Left renal pelvis (tissue), 4 donors: ENCODE measurements at places on chromosomes 16 and 17. TPM values are rescaled to one million over a fixed set of nuclear protein-coding genes. Genes with fewer than 3 reads are reported as not detected.

OMG gene
- polyA plus RNA-seq = 0.15 TPM

DLX4 gene
- 0.60 TPM for polyA plus RNA-seq

ITGB3 gene
- 20.7 TPM for polyA plus RNA-seq

GRCh38 chr17:78819806-78820792 lies 20.5 kb downstream of the USP36 start:
- DNase-seq = no peak

DNA sequence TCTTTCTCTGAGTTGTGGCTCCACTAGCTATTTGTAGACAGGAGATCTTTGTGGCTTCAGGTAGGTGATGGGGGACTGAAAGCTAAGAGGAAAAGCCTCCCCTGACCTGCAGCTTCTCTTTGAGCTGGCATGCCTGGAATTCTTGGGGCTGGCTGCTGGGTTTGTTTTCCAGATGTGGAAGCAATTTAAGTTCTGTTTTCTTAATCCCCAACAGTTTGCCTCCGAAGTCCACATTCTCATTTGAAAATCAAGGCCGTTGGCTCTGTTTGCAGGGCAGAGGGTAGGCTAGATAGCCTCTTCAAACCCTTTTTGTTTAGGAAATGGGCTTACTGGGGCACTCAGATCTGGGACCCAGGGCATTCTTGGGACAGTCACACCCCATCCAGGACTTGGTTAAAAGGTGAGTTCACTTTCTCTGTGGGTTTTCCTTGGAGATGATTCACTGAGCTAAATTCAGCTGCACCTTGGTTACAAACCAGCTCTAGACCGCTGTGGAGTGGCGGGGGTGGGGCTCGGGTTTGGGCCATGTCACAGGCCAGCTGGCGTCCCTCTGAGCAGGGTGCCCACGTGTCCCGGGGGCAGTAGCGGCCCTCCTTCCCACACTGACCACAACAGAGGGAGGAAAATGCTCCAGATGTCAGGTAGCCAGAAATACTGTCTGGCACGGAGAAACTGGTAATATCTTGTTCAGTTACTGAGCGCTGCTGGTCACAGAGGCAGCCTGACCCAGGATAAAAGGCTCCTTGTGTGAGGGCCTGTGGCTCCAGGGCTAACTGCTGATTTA lies 108.5 kb downstream of the RAB11FIP4 start:
- DNase-seq = no peak

DNA sequence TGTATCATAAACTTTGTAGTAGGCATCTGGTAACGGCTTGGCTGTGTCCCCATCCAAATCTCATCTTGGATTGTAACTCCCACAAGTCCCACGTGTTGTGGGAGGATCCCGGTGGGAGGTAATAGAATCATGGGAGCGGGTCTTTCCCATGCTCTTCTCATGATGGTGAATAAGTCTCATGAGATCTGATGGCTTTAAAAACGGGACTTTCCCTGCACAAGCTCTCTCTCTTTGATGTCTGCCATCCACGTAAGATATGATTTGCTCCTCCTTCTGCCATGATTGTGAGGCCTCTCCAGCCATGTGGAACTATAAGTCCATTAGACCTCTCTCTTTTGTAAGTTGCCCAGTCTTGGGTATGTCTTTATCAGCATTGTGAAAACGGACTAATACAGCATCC lies 248.7 kb downstream of the SNX29 start:
- no peak for DNase-seq

DNA sequence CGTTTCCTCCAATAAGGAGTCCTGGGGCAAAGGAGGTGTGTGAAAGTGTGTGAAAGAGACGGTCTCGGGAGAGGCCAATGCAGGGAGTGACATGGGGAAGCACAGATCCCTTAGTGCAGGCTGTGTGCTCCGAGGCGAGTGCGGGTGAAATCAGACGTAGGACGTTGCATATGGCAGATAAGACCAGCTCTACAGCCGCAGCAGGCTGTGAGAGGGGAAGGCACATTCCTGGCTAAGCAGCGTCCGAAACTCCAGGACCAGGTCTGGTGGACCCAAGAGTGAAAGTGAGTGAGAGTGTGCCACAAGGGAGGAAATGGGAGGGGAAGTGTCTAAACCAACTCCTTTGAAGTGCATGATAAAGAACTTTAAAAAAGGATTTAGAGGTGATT lies 11.3 kb downstream of the POLR3K start:
- no peak for DNase-seq

TM4SF5 gene
- polyA plus RNA-seq = 2.2 TPM

- no peak for DNase-seq
Measured at GRCh38 chr17:14594690-14595089, 293.8 kb downstream of the HS3ST3B1 start.

GRCh38 chr17:6142701-6143100 lies 72.5 kb downstream of the WSCD1 start:
- no peak for DNase-seq

- no peak for DNase-seq
Measured at GRCh38 chr16:89476811-89477261, 13.5 kb downstream of the ANKRD11 start.

DNA sequence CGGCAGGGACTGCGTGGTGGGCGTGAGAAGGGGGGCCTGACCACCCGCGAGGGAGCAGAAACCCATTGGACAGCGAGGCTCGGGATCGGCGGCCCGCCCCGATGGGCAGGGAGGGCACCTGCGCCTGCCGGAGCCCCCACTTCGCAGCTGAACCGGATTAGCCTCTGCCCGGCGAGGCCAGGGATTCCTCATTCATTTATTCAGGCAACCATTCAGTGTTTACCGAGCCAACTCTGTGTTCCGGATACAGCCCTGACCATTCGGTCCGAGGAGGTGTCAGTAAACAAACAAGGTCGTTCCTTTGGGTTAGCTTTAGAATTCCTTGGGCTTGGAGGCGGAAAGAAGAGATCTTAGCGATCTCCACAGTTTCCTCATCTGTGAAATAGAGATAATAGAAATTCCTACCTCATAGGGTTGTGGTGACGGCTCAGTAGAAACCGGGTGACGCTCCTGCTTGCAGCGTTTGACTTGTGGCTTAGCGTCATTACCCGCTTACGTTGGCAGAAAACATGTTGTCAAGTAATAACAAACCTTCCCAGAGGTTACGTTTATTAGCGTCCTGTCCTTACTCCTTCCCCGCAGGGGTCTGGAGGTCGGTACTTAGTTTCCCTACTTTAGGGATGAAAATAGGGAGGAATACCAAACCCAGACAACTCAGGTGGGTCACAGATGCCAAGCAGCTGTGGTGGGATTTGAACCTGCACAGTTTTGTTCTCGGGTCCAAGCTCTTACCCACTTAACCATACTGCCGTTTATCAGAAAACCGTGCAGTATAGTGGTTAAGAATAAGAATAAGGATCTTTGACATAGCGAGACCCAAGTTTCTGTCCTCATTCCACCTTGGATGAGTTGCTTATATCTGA lies 893 bp downstream of the POLR3E start:
- peak; percentile 68 for DNase-seq

GRCh38 chr16:25078386-25078978 lies 33.1 kb upstream of the LCMT1 start:
- no peak for DNase-seq

DNA sequence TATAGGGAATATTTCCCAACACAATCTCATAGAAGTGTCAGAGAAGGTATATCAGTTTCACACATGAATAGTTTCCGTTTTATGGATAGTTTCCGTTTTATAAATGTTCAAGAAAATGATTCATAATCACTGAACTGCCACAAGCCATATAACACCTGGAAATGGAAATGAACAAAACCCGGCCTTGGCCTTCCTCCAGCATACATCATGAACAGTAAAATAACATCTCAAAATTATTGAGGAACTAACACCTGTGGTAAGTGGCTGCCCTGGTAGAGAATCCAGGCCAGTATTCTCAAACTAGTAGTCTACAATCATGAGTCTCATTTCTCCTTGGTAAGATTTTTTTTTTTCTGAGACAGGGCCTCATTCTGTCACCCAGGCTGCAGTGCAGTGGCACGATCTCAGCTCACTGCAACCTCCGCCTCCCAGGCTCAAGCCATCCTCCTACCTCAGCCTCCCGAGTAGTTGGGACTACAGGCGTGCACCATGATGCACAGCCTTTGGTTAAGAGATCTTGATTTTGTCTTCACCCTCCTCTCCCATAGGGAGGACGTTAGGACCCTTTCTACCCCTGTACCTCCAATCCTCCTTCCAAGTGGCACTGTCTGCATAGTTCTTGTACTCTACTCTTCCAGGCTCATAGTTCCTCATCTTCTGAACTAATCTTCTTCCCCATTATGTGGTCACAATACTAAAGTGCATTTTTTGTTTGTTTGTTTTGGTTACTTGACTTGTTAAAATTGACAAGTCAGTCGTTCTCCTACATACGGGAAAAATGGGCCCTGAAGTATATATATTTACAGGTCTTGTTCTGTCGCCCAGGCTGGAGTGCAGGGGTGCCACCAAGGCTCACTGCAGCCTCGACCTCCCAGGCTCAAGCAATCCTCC lies 15.0 kb upstream of the RGS9 start:
- DNase-seq = no peak

KCNJ18 gene
- polyA plus RNA-seq = not detected

DNA sequence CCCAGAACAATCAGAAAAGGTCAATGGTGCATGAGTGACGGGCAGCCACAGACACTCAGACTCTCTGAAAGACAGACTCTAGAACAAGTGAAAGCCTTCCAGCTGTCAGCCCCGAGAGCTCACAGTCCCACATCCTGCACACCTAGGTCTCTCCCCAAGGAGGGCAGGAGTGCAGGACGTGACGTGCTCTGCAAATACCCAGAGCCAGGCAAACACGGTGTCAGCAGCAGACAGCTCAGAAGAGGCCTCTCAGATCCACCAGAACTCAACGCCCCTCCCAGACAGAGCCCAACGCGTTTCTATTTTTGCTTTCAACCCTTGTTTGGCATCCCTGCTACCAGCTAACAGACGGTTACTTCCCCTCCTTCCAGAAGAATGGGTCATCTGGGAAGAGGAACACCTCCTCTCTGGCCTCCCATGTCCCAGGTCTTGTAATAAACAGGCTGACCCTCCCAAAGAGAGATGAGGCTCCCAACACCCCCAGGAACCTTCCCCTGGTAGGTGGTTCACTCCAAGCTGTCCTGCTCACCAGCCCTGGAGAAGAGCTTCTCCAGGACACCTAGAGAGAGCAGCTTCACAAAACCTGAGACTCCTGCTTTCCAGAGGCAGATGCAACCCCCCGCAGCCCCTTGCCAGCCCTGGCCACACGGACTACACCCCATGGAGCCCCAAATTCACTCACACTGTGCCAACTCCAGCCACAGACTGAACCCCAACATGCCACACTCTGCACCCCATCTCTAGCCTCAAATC lies 7.6 kb downstream of the PITPNM3 start:
- DNase-seq = no peak
